ENCODE measurements at places on chromosomes 3 and 15. TPM values are rescaled to one million over a fixed set of nuclear protein-coding genes. Genes with fewer than 3 reads are reported as not detected.

- DNase-seq, result no peak
These were observed 29.3 kb upstream of the SLCO3A1 start for GRCh38 chr15:91824256-91824655.

DNA sequence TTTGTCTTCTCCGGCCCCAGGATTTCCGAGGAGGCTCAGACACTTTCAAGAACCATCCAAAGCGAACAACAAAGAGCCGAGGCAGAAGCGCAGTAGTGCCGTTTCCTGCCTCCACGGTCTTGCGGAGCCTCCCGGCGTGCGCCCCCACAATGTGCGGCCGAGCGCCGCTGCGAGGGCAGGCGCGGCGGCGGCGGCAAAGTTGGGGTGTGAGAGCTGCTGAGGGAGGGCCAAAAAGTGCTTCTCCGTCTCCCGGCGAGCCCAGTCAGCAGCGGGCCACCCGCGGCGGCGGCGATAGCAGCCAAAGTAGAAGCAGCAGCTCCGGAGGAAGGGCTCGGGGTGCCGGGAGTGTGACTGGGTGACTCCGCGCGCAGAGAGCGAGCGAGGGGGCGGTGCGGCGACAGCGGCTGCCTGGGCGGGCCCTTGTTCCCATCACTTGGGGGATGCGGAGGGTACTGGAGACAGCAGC is 749.1 kb downstream of the ROBO1 start:
- DNase-seq, result peak; percentile 90

DNA sequence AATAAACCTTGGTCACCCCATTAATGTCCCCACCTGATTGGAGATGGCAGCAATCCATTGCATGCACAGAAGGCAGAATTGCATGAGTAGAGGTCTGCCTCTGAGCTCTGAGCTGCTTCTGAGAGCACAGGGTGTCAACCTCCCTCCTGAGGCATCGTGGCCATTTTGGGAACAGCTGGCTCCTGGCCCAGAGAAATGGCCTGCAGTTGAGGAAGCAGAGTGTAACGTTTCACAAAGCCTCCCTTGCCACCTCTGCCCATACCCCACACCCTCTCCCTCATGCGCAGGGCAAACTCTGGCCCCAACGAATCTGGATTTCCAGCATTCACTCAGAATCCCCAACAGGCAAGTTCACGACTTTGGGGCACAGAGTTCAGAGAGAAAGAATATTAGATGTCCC is 198.9 kb downstream of the ADAMTS9 start:
- DNase-seq, result no peak

Gene MKRN2OS
- not detected for total RNA-seq

GRCh38 chr3:183488343-183488742 is 59.9 kb upstream of the MCF2L2 start:
- DNase-seq, result no peak

Data from chondrocyte (in vitro differentiated cells).